ENCODE measurements at places on chromosomes 5 and 9.

DNA sequence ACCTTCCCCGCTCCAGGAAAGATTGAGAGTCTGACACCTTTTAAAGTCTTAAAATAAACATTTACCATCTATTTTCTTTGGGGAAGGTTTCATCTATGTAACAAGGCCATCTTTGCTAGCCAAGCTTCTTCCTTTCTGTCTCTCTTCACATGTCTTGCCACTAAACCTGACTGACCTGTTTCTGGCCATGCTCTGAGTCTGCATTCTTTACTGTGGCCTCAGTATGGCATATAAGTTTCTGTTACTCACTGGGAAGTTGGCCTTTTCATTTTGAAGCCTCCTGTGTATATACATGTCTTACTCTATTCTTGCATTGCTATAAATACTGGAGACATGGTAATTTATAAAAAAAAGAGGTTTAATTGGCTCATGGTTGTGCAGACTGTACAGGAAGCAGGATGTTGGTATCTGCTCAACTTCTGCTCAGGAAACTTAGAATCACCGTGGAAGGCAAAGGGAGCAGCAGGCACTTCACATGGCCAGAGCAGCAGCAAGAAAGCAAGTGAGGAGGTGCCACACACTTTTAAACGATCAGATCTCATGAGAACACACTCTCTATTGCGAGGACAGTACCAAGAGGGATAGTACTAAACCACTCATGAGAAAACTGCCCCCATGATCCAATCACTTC is 48.1 kb downstream of the KCNV2 start:
- no peak for DNase-seq

GRCh38 chr5:151079838-151080612 is 809 bp downstream of the TNIP1 start:
- no peak for DNase-seq

- no peak for DNase-seq
These were observed 272.5 kb downstream of the EPB41L4A start for GRCh38 chr5:112146323-112147226.

DNA sequence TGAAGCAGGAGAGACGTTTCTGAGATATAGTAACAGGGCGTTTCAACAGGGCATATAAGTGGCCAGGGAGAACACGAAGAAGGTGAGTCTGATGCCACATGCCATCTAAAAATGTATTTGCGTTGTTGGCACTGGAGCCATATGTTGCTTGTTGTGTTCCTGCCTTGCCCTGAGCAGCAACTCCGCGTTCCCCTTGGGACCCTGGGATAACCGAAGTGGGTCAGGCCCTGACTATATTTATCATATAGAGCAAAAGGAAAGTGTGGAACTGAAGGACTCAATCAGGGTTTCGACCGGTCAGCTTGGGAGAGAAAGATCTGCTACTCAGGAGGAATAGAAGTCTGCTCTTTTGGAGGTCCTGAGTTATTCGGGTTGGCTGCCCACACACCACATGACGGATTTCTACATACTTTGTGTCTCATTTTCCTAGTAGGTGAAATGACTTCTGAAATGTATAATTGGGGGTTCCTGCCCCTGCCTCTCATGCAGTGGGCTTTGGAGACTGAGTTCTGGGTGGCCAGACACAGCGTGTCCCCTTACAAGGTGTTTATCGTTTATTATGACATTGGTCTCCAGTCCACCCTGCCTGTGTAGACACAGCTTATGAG is 3.0 kb downstream of the STC2 start:
- DNase-seq, result no peak

GRCh38 chr5:114858665-114859437 is 310.9 kb downstream of the TRIM36 start:
- no peak for DNase-seq

DNA sequence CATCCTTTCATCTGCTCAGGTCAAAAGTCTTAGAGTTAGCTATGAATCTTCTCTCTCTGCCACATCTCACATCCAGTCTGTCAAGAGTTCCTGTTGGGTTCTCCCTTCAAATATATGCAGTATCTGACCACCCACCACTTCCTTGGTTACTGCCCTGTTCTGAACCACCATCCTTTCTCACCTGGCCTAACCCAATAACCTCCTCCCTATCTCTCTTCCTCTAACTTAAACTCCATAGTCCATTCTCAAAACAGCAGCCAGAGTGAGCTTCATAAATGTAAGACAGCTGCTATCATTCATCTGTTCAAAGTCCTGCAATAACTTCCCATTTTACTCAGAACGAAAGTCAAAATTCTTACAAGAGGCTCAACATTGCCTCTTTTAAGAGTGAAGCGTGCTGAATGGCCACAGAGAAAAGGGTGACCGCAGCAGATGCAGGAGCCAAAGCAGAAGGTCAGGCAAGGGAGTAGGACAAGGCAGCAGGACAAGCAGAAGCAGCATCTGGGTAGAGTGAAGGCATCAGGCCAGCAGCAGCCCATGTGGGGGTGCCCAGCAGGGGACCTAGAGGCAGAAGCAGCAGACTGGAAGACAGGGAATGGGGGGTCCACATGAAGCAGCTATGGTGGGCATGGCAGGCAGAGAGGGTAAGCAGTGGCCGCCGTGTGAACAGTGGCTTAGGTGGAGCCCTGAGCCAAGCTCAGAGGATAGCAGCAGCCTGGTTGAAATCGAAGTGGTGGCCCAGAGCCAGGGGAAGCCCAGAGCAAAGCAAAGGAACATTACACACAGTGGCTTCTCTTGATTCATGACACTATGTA is 39.3 kb upstream of the CDC42SE2 start:
- DNase-seq, result no peak

- no peak for DNase-seq
These were observed 69.0 kb upstream of the SLC12A2 start for GRCh38 chr5:128014578-128014977.

DNA sequence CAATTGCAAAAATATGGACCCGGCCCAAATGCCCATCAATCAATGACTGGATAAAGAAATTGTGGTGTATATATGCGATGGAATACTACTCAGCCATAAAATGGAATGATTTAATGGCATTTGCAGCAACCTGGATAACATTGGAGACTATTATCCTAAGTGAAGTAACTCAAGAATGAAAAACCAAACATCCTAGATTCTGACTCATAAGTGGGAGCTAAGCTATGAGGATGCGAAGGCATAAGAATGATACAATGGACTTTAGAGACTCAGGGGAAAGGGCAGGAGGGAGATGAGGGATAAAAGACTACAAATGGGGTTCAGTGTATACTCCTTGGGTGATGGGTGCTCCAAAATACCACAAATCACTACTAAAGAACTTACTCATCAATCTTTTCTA is 247.6 kb upstream of the FBXL7 start:
- no peak for DNase-seq

- DNase-seq, result no peak
These were observed 1164.6 kb upstream of the CDH18 start for GRCh38 chr5:21152611-21153010.

- no peak for DNase-seq
These were observed 11.0 kb upstream of the HAVCR1 start for GRCh38 chr5:157069949-157070348.

- DNase-seq, result no peak
These were observed 584 bp downstream of the USP20 start for GRCh38 chr9:129835860-129836223.

DNA sequence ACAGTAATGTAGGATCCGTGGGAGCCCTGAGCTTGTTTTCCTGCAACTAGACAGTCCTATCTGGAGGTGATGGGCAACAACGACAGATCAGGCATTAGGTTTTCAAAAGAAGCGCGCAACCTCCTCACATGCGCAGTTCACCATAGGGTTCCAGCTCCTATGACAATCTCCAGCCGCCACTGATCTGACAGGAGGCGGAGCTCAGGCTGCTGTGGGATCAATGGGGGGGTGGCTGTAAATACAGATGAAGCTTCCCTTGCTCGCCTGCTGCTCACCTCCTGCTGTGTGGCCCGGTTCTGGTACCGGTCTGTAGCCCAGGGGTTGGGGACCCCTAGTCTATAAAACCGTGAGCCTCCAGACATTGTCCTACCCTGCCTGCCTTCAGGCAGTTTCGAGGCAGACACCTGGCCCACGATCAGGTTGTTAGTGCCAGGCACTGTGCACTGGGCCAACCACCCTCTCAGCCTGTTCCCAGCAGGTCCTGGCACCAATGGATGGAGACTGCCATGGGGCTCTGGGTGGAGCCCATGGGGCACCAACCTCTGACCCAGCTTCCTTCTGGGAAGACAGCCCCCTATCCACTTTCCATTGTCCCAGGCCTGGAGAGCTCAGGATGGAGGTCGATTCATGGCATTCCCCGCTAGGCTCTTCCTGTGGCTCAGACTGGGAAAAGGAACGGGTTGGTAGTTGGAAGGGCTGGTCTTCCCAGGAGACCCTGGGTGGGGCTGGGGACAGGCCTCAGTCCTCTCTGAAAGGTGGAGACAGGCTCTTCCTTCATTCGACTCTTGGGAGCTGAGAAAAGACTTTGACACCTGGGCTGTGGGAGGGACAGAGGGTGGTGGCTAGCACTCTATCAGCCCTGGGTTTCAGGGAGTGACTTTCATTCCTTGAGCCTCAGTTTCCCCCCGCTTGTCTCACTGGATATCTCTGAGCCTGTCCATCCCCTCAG is 1.7 kb downstream of the ENDOG start:
- no peak for DNase-seq

- DNase-seq, result no peak
These were observed 86.9 kb downstream of the FRMD3 start for GRCh38 chr9:83451308-83451707.

- DNase-seq, result no peak
These were observed 1055.9 kb downstream of the NR2F1-AS1 start for GRCh38 chr5:92525131-92525530.

- DNase-seq, result no peak
These were observed 31.1 kb downstream of the SEMA6A start for GRCh38 chr5:116543501-116543900.

GRCh38 chr5:142825378-142826089 is 55.4 kb downstream of the ARHGAP26 start:
- no peak for DNase-seq

GRCh38 chr5:21613971-21614488 is 1239.1 kb downstream of the CDH12 start:
- no peak for DNase-seq

- no peak for DNase-seq
These were observed 112.6 kb downstream of the ESM1 start for GRCh38 chr5:54872810-54873209.

GRCh38 chr5:124869426-124870033 is 123.1 kb upstream of the ZNF608 start:
- no peak for DNase-seq

DNA sequence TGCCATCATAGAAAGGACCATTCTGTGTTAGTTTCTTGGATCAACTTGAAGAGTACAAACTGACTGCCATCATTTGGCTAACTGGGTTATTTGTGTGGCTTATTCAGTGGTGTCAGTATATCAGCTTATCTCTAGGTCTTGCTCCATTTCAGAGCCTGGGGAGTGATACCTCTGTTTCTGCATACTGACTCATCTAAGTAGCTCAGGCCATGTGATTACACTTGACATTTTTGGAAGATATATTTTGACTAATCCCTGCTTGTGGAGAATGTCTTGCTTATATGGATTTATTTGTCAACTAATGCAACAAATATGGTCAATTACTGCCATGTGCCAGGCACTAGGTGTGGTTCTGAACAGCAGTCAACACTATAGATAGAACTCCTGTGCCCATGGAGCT is 311.7 kb downstream of the YTHDC2 start:
- no peak for DNase-seq

DNA sequence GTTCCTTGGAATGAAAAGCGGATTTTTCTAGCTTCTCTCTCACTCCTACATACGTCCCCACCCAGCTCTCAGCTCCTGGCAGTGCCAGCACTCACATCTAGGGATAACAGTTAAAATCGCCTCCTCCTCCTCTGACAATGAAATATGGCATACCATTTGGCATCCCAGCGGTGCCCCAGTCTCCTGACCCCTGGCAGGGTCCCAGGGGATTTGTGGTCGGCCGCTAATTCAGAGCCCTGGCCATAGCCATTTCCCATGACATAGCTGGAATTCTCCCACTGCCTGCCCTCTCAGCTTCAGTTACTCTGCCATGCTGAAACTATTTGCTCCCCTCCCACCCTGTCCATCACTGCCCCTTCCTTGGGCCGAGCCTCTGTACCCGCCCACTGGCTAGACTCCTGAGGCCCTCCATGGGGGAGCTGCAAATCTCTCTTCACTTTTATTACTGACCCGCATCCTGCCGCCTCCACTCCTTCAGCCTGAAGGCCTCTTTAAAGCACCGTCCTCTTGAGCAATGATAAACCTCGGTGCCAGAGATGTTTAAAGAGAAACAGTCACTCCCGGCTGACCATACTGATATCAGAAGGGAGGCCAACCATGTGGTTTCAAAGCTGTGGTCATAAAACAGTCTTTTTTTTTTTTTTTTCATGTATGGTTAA is 139.8 kb downstream of the SLIT3 start:
- no peak for DNase-seq

DNA sequence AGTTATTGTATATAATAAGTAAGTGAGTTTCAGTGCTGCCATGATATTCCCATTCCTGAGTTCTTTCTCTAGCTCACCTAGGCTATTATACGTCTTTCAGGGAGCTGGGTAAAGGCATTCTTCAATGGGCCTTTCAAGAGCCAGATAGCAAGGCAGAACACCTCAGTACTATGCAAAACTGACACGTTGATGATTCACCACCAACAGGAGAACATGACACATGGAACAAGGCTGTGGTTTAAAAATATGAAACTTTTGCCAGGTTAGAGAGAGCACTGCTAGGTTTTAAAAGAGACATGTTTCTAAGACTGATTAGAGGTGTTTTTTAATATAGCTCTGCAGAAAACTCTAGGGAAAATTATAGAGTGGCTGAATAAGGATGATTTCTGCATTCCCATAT is 95.9 kb downstream of the UGCG start:
- no peak for DNase-seq

DNA sequence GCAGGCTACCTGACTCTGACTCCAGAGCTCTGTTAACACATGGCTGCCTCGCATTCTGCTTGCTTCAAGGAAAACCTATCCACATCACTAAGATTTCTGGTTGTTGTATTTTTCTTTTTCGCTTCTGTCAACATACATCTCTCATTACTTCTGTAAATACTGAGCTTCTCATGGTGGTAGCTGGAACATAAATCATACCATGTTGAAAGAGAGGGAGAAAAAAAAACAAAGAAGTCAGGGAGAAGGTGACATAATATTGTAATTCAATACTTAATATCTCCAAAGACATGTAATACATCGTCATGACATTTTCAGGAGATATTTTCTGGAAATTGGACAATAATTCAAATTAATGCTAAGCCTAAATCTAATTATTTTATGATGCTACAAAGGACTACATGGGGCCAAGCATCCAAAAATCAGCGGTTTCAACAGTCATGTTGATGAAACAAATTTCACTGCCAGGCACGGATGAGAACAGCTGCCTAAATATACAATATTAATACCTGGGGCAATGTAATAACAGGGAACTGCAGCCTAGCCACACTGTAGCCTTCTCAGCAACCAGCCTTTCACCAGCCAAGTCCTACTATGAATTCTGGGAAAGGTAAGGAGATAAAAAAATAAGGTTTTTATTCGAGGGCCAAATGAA is 332.0 kb downstream of the TRIM32 start:
- no peak for DNase-seq

- no peak for DNase-seq
These were observed 74.3 kb downstream of the NLN start for GRCh38 chr5:65796269-65796668.

GRCh38 chr9:38066914-38067858 is 1.8 kb downstream of the SHB start:
- no peak for DNase-seq

- DNase-seq, result no peak
These were observed 52.7 kb downstream of the PLK2 start for GRCh38 chr5:58407042-58407719.

GRCh38 chr9:20873240-20873865 is 158.1 kb downstream of the HACD4 start:
- DNase-seq, result no peak

- no peak for DNase-seq
These were observed 147.6 kb upstream of the PITX1 start for GRCh38 chr5:135181653-135182052.
